ENCODE measurements at places on chromosomes 7 and 10.

- DNase-seq = no peak
Observed at GRCh38 chr10:17676919-17677318, 33.0 kb downstream of the STAM start.

DNA sequence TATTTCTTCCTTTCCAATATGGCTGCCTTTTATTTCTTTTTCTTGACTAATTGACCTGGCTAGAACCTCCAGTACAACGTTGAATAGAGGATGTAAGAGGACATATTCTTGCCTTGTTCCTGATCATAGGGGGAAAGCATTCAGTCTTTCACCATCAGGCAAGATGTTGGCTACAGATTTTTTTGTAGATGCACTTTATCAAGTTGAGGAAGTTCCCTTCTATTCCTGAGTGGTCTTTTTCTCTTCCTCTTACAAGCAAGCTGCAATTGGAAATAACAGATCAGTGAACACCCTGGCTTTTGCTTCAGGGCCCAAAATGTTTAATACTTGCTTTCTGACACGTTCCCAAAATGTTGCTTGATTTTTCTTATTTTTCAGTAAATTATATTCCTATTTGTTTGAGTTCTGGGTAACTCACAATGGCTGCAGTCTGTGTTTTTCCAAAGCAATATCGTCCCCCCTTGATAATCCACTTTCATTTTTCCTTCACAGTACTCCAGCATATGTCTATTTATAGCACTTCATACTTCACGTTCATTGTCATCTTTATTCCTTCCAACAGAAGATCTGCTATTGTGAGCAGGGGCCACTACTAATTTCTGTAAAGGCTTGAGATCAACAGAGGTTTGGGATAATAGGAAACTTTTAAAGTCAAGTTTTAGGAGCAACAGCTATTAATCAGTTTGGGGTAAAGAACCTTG lies 11.7 kb downstream of the CPEB3 start:
- peak; percentile 17 for DNase-seq

DNA sequence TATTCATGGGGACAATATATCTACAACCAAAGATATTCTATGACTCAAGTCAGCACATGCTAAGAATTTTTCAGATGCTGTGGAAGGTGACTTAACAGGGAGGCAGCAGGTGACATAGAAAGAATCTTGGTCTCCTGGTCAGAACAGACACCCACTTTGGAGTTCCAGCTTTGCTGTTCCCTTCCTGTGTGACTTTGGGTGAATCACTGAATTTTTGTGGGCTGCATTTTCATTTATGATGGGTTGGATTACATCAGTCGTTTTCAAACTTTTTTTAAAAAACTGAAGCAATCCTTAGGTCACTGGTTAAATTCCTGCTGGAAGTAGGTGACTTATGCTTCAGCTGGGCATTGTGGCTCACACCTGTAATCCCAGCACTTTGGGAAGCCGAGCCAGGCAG lies 24.9 kb downstream of the RGR start:
- DNase-seq = peak; percentile 15

- no peak for DNase-seq
Observed at GRCh38 chr7:151125846-151126481, 39.7 kb downstream of the AGAP3 start.

GRCh38 chr7:71566991-71567390 lies 435.0 kb downstream of the GALNT17 start:
- DNase-seq = no peak

DNA sequence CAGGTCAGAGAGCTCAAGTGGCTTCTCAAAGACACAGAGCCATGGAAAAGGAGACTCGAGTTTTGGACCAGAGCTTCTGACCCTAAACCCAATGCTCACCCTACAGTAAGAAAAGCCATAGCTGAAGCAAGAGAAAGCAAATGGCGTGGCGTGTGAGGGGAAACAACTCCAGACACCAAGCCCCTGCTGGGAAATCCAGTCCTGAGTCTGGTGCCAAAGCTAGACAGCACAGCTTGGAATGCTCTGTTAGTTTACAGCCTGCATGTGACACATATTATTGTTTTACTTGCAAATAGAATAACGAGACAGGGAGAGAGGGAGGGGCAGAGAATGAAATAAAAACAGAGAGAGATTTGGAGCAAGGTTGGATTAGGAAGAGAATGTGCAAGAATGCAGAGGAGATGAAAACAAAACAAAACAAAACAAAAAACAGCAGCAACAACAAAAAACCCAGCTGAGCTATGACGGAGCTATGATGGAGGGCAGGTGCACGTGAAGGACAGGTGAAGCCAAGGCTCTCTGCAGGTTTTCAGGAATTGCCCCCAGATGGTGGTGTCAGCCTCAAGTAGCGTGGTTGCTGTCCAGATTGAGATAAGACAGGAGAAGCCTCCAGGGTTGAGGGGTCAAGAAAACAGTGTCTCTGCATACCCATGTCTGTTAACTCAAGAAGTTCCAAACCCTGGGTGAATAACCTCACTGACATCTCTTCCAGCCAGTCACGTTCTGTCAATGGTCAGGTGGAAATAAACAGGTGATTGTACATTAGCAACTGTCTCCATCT lies 69.7 kb upstream of the LRRC18 start:
- DNase-seq = no peak

DNA sequence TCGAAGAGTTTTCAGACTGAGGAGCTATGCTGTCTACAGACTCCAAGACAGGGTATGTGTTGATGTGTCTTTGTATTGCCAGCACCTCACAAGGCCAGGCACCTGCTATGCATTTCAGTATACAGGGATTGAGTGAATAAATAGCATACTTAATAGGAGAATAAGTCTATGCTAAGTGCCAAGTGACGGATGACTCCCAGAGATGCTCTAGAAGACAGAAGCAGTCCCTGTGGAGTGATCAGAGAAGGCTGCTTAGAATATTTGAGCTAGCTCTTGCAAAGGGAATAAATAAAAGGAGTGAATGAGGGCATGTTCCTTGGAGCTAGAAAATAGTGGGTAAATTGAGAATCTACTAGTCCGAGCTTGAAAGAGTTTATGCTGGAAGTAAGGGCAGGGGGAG lies 346.4 kb downstream of the GATA3 start:
- DNase-seq = no peak

DNA sequence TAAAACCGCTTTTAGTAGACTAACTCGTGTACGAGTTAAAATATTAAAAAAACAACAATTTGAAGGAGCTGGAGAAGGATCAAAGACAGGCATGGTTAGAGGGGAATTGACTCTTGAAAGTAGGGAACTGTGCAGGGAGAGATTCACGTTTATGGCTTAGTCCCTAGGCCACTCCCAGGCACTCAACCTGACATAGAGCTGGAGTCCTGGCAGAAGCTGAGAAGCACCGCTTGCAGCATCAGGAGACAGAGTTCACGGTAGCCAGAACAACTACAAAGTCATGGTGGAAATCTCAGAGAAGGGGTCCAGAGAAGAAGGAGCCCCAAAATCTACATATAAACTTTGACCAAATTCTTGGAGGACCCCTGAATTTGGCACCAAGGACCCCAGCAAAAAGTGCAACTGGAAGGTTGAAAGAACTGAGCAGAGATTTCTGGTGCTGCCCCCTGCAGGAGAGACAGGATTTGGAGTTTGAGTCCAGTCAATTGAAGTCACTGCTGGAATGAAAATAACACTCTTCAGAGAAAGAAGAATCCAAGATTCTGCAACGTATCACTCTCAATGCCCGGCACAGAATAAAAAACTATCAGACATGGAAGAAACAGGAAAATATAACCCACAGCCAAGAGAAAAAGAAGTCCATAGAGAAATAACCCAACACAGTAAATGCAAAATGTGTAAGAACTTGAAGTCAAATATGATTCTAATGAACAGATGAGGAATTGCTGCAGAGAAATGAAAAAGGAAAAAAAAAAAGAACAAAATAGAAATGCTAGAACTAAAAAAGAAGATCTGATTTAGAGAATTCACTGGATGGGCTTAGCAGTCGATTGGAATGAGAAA lies 493.3 kb upstream of the PODXL start:
- DNase-seq = peak; percentile 44

DNA sequence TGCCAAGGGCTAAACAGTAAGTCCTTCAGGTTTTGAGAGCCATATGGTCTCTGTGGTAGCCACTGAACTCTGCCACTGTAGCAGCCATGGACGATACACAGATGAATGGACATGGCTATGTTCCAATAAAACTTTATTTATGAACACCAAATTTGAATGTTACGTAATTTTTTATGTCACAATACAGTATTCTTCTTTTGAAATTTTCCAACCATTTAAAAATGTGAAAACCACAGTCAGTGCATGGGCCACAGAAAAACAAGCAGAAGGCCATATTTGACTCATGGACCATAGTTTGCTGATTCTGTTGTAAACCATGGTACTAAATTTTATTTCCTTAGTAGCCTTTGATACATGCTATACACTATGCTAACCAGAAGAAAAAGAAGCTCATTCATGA lies 361.8 kb downstream of the MAGI2 start:
- peak; percentile 17 for DNase-seq

GRCh38 chr7:90824386-90825307 lies 228.5 kb downstream of the CDK14 start:
- peak; percentile 81 for DNase-seq

- DNase-seq = no peak
Observed at GRCh38 chr7:148733496-148733895, 34.8 kb downstream of the CUL1 start.

DNA sequence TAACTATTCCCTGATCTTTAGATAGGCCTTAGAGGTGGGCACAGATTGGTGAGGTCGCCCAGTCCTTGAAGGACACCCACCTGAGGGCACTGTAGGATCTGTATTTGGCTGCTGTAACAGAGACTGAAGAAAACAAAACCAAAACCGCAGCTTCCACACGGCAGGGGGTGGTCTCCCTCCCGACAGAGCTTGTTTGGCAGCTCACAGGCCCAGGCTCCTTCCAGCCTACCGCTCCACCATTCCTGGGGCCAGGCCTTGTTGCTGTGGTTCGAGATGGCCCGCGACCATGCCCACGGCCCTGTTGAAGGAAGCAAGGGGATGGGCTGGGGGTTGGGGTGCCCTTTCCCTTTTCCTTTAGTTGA lies 30.4 kb downstream of the ZNF783 start:
- no peak for DNase-seq

- peak; percentile 45 for DNase-seq
Observed at GRCh38 chr7:41367967-41368882, 334.7 kb downstream of the INHBA start.

- DNase-seq = no peak
Observed at GRCh38 chr7:141042222-141043193, 27.8 kb upstream of the MRPS33 start.

DNA sequence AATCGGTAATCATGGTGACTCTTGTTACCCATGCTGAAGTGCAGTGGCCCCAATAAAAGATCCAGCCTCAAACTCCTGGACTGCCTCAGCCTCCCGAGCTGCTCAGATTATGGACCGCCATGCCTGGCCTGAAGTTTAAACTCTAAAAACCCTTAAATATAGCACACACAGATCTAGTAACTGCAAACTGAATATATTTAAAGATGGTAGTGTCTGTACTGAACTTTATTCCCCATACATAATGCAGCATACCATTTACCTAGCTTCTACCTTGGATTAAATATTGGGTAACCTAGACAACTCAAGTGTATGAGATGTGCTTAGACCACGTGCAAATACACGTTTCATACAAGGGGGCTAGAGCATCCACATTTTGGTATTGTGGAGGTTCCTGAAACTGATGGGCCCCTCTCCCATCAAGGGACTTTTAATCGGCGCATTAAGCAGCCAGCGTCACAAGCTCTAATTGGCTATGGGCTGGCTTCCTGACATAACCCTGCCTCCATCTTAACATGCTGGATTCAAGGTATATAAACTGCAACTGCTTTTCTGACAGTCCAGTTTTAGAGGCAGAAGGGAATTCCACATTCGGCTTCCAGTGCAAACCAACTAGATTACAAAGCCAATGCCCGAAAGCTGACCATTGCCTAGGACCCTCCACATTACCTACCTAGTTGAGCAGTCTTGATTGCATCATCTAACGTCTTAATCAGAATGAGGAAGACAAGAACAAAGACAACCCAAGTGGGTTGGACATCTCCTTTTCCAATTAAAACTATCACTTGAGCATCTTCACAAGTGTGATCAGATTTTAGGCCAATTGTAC lies 13.0 kb downstream of the HNRNPA2B1 start:
- no peak for DNase-seq

DNA sequence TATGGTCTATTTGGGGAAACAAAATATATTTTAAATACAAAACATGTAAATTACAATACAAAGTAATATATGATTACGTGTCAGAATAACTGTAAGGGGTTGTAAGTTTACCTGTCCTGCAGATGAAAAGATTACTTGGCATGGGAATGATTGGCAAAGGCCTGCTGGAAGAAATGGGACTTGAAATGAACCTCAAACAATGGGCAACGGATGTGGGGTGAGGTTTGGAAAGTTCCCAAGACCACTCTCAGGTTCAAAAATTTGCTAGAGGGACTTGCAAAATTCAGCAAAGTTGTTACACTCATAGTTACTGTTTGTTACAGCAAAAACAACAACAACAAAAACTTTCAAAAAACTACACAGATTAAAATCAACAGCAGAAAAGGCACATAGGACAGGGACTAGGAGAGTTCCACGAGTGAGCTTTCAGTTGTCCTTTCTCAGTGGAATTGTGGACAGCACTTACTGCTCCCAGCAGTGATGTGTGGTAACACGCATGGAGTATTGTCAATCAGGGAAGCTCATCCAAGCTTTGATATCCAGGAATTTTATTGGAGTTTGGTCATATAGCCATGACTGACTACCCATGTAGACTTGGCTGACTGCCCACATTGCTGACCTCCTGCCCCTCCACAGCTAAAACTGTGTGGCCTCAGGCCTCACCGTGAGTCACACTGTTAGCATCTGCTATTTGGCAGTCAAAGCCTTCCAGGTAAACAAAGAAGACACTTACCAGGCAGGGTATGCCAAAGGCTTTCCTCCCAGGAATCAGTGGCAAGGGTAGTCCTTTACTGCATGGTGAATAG lies 43.8 kb downstream of the EXOC6 start:
- peak; percentile 89 for DNase-seq

DNA sequence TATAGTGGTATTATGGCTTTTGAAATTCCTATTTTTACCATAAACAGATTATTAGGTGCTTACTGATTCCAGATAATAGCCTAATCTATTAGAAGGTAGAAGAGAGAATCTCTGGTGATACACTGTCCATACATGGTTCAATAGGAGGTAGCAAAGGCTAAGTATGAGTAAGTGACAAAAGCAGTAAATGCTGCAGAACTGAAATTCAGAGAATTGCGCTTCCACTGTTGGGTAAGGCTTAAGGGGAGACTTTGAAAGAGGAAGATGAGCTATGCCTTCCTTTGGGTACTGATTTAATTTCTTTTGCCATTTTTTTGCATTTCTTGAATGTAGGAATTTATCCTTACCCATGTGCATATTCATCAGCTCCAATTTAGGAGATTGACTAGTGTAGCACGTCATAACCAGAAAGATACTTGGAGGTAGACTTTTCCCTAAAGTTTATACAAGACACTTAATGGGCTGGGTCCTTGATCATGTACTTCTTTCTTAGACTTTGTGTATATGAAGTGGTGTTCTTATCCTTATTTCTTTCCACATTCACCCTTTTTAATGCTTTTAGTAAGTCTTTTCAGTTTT lies 15.3 kb downstream of the MKLN1 start:
- DNase-seq = no peak

- peak; percentile 87 for DNase-seq
Observed at GRCh38 chr10:101830322-101831168, 12.3 kb upstream of the OGA start.

Measured in cardiac fibroblast (primary cell).